BJ (cell line): ENCODE measurements at places on chromosomes 5 and 9. TPM values are rescaled to one million over a fixed set of nuclear protein-coding genes. Genes with fewer than 3 reads are reported as not detected.

POLK gene
- 11.8 and 26.1 TPM in 2 replicates for polyA plus RNA-seq

CCNO gene
- 0.05 and 0.18 TPM in 2 replicates for polyA plus RNA-seq

STPG3 gene
- not detected in 2 replicates for polyA plus RNA-seq

SLC4A9 gene
- not detected in 2 replicates for polyA plus RNA-seq

SH3PXD2B gene
- polyA plus RNA-seq: 11.6 and 15.5 TPM in 2 replicates
